ENCODE measurements at places on chromosomes 4 and X. TPM values are rescaled to one million over a fixed set of nuclear protein-coding genes. Genes with fewer than 3 reads are reported as not detected.

Gene SPACA5
- not detected for total RNA-seq

Gene PRRG3
- total RNA-seq: 1.2 TPM

Gene ARHGEF9
- 14.6 TPM for total RNA-seq

Gene HSFX1
- total RNA-seq: 1.00 TPM

Gene SCML2
- 1.5 TPM for total RNA-seq

Gene SPANXA1
- not detected for total RNA-seq

Gene TSPAN6
- 22.0 TPM for total RNA-seq

Gene RTL3
- total RNA-seq: not detected

Gene DMRTC1
- not detected for total RNA-seq

Gene AREG
- 0.11 TPM for total RNA-seq

Gene GPR173
- 3.1 TPM for total RNA-seq

Gene TMPRSS11B
- not detected for total RNA-seq

Gene DUSP9
- 0.11 TPM for total RNA-seq

Gene TLL1
- total RNA-seq: under 0.01 TPM

Gene ALB
- total RNA-seq: 0.12 TPM

Gene CLNK
- not detected for total RNA-seq

Gene DUX4
- not detected for total RNA-seq

Gene MMRN1
- 0.77 TPM for total RNA-seq

Gene AMBN
- total RNA-seq: not detected

Gene IL13RA1
- total RNA-seq: 43.2 TPM

Gene PABPC5
- total RNA-seq: 2.5 TPM

Gene IL21
- not detected for total RNA-seq

Gene FGFBP2
- not detected for total RNA-seq

All from uterine smooth muscle cell (primary cell).